ENCODE measurements at places on chromosomes 5 and 9.

GRCh38 chr5:6378766-6379103, 388 bp upstream of the MED10 start:
- no peak for DNase-seq

DNA sequence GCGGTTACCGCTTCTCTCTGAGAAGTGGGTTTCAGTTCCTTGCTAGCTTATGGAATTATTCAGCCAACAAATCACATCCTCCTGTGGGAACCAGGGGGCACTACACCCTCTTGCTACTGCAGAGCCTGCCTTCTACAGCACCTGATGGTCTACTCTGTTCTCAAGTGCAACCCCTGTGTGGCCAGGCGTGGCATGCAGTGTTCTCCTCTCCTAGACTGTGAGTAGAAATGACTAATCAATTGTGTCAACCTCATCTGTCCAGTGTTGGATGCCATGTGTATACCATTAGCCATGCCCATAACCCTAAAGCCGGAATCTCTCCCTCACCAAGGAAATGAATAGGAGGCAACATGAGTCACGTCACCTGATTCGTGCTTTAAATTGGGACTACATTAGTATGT, 117.2 kb upstream of the LIFR start:
- DNase-seq: no peak

- no peak for DNase-seq
Observed at GRCh38 chr5:159207222-159207685, 2.1 kb downstream of the RNF145 start.

- peak; percentile 25 for DNase-seq
Observed at GRCh38 chr9:16039218-16039987, 486.6 kb downstream of the CCDC171 start.

GRCh38 chr5:156584871-156585270, 257.9 kb downstream of the SGCD start:
- no peak for DNase-seq

DNA sequence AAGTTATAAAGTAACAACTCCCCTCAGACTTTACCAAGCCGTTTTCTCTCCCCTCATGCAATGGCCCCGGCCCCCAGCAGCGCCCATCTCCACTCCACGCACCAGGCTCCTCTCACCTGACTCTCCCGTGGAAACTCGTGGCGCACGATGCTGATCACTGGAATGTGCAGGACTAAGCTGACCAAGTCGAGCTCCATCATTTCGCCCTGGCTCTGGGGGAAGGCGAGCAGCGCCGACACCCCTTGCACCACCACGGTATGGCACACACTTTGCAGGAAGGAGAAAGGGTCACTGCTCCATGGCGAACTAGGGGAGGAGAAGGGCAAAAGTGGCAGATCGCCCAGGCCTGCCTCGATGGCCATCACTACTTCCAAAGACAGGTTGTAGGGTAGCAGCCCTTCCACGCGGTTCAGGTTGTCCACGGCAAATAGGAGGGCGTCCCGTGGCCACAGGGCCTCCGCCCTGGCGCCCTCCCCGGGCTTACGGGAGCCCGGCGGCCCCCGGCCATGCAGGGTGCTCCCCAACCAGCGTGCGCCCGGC, 1.2 kb downstream of the GRIN3A start:
- DNase-seq: no peak

DNA sequence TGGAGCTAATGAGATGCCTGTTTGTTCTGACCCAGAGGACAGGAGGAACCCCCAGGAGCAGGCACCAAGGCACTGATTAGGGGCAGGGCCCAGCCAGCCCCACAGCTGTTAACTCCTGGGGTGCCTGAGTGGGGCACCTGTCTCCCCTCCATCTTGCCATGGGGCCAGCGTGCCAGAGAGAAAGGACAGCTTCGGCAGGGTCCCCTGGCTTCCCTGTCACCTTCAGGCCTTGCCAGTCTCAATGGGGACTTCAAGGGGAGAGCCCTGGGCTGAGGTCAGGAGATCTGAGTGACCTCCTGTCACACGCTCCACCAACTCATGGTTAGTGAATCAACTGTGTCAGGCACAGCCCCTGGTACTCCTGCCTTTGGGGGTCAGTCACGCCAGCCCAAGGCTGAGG, 152.7 kb upstream of the MVB12B start:
- no peak for DNase-seq

GRCh38 chr9:99231711-99232110, 9.6 kb downstream of the SEC61B start:
- peak; percentile 56 for DNase-seq

GRCh38 chr5:138635708-138636107, 60.5 kb upstream of the HSPA9 start:
- DNase-seq: no peak

DNA sequence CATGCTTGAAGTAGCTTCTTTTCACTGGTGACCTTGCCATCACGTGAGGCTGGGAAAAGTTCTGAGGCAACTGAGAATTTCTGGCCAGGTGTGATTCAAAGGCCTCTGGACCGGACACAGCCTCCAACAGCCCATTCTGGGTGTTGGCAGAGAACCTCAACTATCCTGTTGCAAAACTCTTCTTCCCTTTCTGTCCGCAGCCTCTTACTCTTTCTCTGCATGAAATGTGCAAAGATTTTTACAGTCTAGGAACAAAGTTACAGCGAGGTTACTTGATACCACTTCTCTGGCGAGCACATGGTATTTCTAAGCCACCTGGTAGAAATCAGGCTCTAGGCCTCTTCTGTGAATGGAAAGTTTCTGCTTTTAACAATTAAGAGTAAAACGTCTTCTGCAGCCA, 79.2 kb downstream of the FREM1 start:
- no peak for DNase-seq

GRCh38 chr5:113267361-113267900, 167.4 kb downstream of the TSSK1B start:
- no peak for DNase-seq

- DNase-seq: no peak
Observed at GRCh38 chr5:115456056-115456455, 88.5 kb downstream of the FEM1C start.

GRCh38 chr9:110923601-110924000, 114.7 kb downstream of the LPAR1 start:
- DNase-seq: no peak

GRCh38 chr5:148403344-148403743, 19.6 kb downstream of the FBXO38 start:
- DNase-seq: no peak

DNA sequence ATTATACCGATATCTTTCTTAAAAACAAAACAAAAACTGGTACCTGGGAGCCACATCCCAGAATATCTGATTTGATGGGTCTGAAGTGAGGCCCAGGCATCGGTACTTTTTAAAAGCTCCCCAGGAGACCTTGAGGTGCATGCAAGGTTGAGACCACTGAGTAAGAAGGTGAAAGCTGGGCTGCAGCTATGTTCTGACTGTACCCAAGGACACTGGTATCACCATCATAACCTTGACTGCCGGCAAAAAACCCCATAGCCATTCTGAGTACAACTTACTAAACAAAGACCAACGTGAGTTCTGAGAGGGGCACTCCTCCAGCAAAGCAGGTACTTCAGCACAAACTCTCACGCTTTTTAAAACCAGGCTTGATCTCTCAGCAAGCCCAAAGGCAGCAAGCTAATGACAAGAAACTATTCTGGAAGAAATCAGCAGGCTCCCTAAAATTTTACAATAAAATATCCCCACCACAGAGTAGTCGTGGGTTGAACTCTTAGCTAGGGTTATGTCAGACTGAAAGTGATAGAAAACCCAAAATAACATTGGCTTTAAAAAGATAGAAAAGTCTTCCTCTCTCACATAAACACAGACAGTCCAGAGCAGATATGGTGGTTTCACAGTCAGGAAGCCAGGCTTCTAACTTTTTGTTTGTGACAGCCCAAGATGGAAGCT, 263.9 kb downstream of the SAXO1 start:
- no peak for DNase-seq

DNA sequence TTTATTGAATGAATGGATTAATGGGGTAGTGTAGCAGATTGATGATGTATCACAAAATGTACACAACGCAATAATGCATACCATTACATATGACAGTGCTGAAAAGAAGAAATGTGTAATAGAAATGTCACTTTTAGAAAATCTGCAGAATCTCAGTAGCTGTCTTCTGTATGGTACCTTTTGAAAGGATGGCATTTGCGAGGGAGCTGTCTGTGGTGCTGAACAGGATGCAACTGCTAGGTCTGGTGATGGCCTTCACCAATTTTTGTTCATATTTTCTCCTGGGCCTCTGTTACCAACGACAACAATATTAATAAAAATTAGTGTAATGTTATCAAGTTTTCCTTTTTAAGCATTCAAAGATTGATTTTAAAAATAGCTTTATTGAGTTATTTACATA, 36.2 kb upstream of the OTULIN start:
- peak; percentile 67 for DNase-seq

DNA sequence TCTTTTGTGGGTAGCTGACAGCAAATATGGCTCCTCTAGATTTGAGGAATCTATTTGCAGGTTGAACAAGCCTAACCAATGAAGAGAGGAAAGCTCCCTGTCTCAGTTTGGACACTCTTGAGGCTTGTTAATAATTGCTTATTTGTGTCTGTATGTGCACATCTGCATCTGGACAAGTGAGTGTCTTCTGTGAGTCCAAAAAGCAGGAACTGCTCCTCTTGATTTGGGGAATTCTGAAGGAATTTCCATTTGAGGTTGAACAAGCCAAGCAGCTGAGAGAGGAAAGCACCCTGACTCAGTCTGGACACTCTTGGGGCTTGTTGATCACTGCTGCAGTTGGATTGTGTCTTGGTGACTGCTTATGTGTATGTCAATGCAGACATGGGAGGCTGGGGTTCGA, 211.6 kb downstream of the DTWD2 start:
- no peak for DNase-seq

DNA sequence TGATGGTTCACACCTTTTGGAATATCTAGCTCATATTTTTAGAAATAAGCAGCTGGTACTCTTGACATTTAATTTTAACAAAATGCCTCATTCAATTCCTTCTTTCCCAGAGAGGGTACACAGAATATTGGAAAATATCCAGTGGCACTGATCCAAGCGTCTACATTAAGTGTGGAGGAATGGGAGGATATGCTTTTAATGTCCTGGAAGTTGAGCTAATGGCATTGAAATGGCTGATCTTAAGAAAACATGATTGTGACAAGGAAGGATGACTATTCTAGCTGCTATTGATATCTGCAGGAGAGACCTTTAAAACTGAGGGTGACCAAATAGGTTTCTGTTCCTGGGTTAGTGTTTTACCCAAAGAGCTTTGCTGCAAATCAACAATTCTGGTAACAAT, 30.0 kb downstream of the ZNF366 start:
- no peak for DNase-seq

- DNase-seq: peak; percentile 37
Observed at GRCh38 chr9:137053944-137054931, at the start of gene ENTPD2. ENTPD2 (minus strand) TSS chr9:137054061; CDS start chr9:137053997, 64 bp downstream.

DNA sequence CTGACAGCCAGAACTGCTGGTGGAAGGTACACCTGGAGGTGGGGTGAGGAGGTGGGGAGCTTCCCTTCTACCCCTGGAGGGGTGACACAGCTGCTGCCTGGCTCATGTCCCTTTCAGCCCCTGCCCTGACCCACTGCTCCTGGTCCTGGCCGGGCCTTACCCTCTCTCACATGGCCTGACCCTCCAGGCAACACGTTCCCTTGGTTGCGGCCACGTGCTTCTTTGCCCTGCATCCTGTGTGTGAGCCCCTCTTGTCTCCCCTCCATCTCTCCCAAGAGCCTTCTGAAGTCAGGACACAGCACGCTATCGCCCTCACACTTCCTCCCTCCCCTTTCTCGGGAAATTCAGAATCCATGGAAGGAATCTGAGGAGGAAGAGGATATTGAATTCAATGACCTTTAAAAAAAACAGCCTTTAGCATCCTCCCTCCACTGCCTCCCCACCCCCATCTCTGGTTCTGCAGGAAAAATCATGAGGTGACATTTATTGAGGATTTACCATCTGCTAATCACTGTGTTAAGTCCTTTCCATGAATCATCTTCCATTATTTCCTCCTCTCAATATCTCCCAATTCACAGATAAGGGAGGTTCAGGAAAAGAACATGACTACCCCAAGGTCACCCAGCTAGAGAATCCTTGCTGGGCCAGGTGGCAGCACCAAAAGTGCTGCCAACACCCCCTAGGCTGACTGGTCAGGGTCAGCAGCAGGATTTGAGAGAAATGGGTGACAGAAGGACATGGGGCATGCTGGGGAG, 8.3 kb downstream of the AQP3 start:
- no peak for DNase-seq

DNA sequence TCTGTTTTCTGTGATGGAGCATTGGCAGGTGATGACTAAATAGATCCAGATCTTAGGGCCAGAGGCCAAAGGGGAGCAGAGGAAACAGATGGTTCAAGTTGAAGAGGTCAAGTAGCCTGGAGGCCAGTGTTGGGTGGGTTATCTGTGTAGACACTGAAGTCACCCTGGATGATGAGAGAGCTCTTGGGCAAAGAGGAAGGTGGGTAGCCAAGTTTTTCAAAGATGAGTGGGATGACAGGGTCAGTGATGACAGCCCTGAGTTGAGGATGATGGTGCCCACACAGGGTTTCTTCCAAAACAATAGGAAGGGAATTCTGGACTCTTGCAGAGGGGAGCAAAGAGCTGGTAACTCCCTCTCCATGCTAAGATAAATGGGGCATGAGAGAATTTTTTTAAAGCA, 76.6 kb downstream of the CD180 start:
- no peak for DNase-seq

GRCh38 chr9:34134521-34134920, 8.0 kb upstream of the DCAF12 start:
- no peak for DNase-seq

Data from activated CD4-positive, alpha-beta T cell treated with anti-CD3 and anti-CD28 coated beads for 48 hours (primary cell).